ENCODE measurements at places on chromosomes 6 and 20.

GRCh38 chr6:37696841-37697662 lies 631 bp downstream of the MDGA1 start:
- no peak for DNase-seq

- no peak for DNase-seq
Observed at GRCh38 chr6:122286512-122286911, 112.9 kb upstream of the HSF2 start.

GRCh38 chr6:43506667-43507471 lies 3.3 kb downstream of the LRRC73 start:
- DNase-seq: no peak

DNA sequence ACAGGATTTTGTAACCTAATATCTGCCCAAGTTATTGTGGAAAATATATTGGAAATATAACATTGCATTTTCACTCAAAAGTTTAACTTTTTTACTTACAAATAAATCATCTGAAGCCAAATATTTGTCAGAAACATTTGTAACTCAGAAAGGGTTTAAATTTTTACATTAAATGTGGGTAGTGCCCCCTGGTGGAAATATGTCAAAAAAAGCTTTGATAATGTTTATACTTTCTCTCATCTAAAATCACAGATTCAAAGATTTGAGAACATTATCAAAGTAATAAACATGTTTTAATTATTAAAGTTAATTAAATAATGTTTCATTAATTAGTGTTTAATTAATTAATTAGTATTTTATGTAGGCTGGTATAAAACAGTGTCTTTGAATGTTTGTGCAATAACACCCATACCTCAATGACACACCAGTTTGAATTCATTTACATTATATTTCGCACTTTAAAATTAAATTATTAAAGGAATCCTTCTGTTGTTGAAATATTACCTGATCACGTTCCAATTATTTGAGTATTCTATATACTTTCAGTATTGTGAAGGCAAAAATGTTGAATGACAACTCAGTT lies 320.1 kb upstream of the FKBP1C start:
- DNase-seq: no peak

DNA sequence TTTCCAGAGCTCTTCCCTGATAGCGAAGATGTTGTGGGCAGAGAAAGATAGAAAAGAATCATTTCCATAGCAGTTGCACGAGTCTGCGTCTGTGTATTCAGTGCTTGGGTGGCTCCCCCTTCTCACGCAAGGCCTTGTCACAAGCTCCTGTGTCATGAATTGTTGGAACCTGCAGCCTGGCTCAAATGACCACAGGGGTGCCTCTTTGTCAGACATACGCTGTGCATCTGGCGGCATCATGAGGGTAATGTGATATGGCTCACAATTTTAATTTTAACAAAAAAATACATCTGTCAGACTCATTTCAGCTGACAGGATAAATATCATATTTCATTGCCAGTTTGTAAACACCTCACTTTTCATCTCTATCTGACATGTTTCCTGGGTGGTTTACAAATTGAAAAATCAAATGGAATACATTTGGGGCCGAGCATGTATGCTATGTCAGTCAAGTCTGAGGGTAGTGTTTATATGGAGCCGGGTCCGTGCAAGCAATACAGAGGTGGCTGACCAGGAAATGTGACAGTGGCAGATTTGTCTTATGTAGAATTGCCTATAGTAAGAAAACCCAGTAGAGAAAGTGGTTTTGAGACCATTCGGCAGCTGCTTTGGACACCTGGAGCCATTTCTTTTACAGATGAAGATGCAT lies 90.9 kb downstream of the CAP2 start:
- DNase-seq: no peak

- DNase-seq: no peak
Observed at GRCh38 chr20:11890331-11891076, 27.2 kb upstream of the BTBD3 start.

Data from vagina (tissue), 2 donors.